ENCODE measurements at places on chromosomes 12 and 14. TPM values are rescaled to one million over a fixed set of nuclear protein-coding genes. Genes with fewer than 3 reads are reported as not detected.

DNA sequence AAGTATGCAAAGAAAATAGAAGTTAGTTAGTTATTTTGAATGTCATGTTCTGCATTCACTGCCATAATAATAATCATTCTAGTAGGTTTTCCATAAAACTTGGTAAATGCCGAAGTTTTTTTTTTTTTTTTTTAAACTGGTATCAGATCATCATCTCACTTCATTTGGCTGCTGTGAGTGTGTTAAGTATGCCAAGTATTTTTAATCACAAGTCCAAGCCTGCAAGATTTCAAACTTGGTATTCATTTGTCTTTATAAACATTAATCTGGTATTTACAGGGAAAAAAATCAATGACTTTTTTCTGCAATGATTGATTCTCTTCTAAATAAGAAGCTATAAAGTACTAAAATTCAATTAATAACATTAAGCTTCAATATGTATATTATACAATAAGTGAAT, 248.9 kb downstream of the CCDC59 start:
- no peak for DNase-seq

The TWF1 gene
- 75.8 TPM for total RNA-seq

DNA sequence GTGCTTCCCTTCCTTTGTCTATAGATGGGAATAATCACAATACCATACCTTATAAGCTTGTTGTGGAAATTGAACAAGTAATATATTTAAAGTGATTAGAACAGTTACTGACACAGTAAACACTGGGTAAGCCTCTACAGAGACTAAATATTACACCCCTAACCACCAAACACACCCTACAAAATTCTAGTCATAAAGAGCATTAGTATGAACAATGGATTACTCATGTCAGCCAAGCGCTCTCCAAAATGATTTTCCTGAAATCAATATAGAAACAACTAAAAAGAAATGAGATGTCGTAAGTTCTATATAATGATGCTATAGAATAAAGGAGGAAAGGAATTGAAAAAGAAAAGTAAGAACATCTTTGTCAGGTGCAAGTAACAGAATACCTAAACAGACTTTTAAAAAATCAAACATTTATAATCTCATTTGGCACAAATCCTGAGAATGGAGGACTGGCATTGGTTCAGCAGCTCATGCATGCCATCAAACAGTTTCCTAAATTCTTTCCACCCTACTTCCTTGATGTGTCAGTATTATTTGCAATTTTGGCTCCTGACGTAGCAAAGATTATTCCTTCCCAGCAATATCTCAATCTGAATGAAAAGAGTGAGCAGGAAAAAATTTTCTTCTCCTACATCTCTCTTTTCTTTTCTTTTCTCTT, 118.0 kb downstream of the SINHCAF start:
- no peak for DNase-seq

GRCh38 chr12:1848146-1848545, 27.8 kb downstream of the LRTM2 start:
- DNase-seq: peak; percentile 35

DNA sequence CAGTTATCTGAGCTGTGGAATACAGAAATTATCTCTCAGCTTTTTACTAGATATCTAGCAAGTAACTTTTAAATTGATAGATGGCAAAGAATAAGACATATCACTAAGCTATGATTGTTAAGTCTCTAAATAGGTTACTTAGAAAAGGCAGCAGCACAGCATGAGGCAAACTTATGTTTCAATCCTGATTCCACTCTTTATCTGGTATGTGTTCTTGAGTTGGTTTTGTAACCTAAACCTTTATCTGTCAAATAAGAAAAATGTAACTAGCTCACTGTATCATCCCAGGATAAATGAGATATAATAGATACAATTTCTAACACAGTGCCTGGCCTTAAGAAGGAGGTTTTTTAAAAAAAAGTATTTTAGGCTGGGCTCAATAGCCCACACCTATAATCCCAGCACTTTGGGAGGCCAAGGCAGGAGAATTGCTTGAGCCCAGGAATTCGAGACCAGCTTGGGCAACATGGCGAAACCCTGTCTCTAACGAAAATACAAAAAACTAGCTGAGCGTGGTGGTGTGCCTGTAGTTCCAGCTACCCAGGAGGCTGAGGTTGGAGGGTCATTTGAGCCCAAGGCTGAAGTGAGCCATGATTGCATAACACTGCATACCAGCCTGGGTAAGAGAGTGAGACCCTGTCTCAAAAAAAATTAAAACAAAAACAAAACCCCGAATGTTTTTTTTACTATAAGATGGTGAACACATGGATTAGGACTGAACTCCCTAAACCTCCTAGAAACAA, 56.8 kb downstream of the HEATR5A start:
- DNase-seq: no peak

DNA sequence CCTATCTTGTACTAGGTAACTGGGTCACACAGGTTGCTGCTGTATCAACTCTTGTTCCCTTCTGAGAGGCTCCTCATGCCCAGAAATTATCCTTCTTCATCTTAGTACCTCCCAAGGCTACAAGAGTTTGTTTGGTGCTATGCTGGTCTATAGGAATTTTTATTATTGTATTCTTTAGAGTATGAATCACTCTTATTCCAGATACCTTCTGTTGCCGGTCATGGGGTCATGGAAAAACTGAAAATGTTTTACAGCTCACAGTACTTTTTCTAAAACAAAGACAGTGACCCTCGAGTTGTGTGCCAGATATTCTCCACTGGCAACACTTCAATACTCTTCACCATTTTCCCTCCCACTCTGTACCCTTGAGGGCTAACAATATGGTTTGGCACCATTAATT, 1598.0 kb upstream of the TMEM132C start:
- DNase-seq: no peak

DNA sequence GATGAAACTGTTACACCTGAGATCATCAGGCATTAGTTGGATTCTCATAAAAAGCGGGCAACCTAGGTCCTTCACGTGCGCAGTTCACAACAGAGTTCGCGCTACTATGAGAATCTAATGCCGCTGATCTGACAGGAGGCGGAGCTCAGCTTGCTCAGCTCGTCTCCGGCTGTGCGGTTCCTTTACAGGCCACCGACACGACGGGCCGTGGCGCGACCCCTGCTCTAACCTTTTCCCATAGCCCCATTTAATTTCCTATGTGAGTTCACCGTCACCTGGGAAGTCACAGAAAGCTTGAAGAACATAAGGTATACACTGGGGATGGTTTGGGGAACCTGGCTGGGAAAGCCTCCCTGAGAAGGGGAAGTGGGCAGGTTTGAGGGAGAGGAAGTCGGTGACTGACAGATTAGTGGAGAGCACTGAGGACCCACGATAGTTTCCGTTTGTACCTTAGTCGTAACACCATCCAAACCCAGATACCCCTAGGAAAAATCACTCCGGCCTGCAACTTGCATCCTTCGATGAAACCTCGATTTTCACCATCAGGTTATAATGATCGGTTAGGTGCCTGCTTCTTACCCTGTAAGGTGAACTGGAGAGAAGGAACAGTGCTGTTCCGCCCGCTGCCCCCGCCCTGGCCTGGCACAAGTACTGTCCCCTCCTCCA, 2.8 kb upstream of the AAAS start:
- DNase-seq: no peak

The ENDOU gene
- total RNA-seq: 3.5 TPM

GRCh38 chr12:57692500-57692899, 1.4 kb upstream of the OS9 start:
- no peak for DNase-seq

GRCh38 chr12:29744365-29744764, 39.4 kb downstream of the TMTC1 start:
- no peak for DNase-seq

DNA sequence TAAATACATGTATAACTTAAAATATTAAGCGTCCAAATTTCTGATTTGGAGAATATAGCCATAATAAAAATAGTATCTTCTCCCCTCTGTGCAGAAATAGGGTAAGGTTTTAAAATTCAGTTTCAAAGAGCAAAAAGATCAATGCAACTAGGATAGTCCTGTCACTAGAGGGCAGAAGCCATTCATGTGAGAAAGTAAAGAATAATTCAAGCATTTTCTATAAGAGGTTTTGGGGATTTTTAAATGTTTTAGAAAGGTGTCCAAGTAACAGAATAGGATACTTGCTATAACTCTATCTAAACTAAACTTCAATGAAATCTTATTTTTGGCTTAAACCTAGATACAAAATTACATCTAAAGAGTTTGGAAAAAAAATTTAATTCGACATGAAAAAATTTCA, 50.3 kb downstream of the ADAMTS20 start:
- DNase-seq: no peak

DNA sequence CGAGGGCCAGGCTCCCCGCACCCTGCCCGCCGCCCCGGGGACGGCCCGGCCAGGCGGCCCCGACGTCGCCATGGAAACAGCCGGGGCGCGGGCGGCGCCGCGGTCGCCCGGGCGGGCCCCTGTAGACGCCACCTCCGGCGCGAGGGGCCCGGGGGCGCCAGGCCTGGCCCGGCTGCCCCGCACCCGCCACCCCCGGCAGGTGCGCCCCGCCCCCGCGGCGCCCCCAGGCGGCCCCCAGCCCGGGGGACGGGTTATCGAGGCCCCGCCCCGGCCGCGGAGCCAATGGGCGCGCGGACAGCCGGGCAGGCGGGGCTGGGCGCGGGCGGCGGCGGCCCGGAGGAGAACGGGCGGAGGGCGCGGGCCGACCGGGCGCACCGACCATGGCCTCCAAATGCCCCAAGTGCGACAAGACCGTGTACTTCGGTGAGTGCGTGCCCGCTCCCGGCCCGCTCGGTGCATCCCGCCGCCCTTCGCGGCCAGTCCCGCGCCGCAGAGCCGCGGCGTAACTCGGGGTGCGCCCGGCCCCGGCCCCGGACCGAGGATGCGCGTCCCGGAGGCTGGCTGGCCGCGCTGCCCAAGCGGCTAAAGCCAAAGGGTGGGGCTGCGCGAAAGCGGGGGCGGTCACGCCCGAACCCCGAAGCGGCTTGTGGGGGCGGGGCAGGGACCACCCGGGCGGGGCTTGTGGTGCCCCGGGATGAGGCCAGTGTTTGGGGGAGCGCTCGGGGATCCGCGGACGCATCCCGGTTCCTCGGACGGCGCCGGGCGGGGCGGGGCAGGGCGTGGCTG, at the start of gene CRIP2:
Gene CRIP2, plus strand, starts transcription at position 339 of the 786 bp plus-strand sequence. Its CDS starts 42 bp downstream, at position 381.
- DNase-seq: no peak

DNA sequence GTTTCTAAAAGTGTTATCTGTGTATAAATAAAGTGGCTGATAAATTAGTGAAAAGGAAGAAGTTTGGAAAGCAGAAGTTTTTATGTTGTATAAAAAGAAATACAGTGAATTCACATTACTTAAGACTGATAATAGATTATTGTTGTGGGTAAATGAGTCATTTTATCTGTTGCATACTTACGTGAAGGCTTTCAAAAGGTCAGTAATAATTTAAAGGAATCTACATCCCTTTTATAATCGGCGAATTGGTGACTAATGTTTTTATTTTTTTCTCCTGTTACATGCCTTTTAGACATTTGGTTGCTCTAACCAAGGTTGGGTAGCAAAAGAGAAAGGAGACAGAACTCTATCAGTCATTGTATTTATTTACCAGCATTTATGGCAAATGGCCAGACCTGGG, 155.9 kb downstream of the SLC41A2 start:
- no peak for DNase-seq

- DNase-seq: no peak
These were observed 29.9 kb upstream of the YBX3 start for GRCh38 chr12:10753059-10753458.

The DNAI7 gene
- total RNA-seq: 1.2 TPM

DNA sequence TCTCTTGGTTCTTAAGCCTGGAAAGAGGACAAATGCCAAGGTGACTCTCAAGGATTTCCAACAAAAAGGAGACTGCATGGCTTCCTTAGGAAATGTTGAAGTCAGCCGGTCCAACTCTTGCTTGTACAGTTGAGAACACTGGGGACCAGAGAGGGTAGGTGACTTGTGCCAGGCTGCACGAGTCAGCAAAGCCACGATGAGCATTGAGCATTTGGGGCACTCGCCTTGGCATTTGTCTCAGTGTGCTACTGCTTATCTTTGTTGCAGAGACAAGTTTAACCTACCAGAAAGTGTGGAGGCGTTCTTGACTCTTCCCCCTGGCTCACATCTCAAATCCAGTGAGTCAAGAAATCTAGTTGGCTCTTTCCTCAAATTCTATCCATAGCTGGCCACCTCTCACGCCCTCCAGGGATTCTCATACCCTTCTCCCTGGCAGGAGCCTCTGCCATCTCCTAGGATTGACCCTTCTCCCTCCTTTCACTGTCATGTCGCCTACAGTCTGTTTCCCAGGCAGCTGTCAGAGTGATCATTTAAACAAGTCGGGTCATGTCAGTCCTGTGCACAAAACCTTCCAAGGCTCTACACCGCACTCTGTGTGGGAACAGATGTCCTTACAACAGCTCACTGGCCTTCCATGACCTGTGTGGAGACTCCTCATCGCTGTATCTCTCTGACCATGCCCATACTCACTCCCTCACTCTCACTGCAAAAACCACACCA, 17.2 kb upstream of the KRT83 start:
- DNase-seq: no peak

The BCL2L14 gene
- not detected for total RNA-seq

DNA sequence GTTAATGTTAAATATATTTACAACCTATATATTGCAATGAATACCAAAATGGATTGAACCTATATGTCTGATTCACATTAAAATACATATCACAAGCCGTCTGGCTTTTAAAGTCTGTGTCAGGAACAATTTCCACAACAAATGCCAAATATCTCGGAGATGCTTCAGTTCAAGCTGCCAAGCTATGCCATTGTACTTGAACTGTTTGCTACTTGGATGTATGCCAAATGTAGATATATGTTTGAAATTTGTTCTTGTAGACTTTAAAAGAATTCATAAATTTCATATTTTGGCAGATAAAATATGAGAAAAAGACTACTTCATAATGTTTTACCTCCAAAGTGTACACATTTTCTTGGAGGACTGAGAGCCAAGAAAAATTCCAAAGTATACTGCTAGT, 37.0 kb downstream of the WASHC3 start:
- no peak for DNase-seq

DNA sequence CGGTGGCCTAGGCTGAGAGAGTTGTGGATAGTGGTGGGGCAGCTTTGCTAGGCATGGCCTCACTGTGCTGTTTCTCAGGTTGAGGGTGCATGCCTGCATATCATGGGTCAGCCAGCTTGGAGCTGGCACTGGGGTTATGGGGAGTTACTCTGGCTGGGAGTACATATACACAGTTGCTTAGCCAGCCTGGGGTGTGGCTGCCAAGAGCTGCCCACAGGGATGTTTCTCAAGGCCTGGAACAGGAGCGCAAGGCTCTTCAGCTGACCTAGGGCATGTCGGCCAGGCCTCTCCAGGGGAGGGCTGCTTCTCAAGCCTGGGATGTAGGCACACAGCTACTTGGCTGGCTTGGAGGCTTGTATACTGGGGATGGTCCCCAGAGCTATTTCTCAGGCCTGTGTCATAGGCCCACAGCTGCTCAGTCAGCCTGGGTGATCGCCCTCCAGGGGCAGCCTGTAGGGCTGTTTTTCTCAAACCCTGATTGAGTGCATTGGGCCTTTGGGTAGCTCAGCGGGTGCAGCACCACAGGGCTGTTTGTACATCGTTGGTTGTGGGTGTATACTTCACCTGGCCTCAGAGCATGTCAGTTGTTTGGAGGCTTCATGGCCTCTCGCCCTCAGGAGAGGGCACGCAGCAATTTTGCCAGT, 114.9 kb downstream of the METTL25 start:
- DNase-seq: no peak

The NGB gene
- not detected for total RNA-seq

The TTC5 gene
- 15.8 TPM for total RNA-seq

Measured in suprapubic skin (tissue), 4 donors.